ENCODE measurements at places on chromosomes 5 and 9. TPM values are rescaled to one million over a fixed set of nuclear protein-coding genes. Genes with fewer than 3 reads are reported as not detected.

- H3K36me3 ChIP-seq, result peaks cover 81% of the 10 kb centered on the region
- H3K4me3 ChIP-seq, result peak overlapping the region; percentile 26
- H3K27me3 ChIP-seq, result no peaks in the 10 kb centered on the region
These were observed 19.4 kb downstream of the CCNH start for GRCh38 chr5:87393331-87393730.

DNA sequence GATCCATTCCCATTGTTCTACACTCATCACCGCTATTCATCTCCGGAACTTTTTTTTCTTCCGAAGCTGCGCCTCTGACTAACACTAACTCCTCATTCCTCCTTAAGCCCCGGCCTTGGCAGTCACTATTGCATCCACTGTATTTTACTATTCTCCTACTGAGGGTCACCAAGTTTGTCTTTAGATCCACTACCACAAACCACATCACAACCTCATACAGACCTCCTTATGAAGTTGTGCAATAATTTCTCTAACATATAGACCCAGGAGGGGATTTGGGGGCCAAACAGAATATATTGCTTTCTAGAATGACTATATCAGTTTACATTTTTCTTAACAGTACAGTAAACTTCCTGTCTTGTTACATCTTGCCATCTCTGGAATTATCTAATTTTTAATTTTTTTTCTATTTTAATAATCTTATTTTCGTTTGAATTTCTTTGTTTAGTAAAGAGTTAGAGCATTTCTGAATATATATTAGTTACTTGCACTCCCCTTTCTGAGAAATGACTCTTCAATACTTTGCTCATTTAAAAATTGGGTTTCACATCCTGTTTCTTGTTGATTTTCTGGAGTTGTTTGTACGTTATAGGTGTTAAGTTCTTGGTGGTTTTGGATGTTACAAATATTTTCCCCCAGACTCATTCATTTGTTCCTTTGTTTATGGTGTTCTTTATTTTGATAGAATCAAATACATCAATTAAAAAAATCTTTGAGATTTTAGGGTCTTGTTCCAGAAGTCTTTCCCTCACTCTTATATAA is 37.1 kb downstream of the DMRT2 start:
- H3K4me1 ChIP-seq, result no peaks in the 10 kb centered on the region
- no peaks in the 10 kb centered on the region for H3K36me3 ChIP-seq
- no peak overlapping the region for H3K4me3 ChIP-seq

GRCh38 chr5:146426853-146427618 is 20.1 kb upstream of the TCERG1 start:
- no peaks in the 10 kb centered on the region for H3K27me3 ChIP-seq
- DNase-seq, result peak; percentile 79
- H3K36me3 ChIP-seq, result no peaks in the 10 kb centered on the region
- H3K27ac ChIP-seq, result no peak overlapping the region
- no peaks in the 10 kb centered on the region for H3K4me1 ChIP-seq
- H3K4me3 ChIP-seq, result no peak overlapping the region

Gene BAAT
- total RNA-seq, result 0.07 TPM

Gene TAF1L
- not detected for total RNA-seq

- no peaks in the 10 kb centered on the region for H3K36me3 ChIP-seq
- H3K27ac ChIP-seq, result no peak overlapping the region
- peaks cover 11% of the 10 kb centered on the region for H3K4me1 ChIP-seq
- DNase-seq, result no peak
- no peak overlapping the region for H3K4me3 ChIP-seq
These were observed 28.0 kb upstream of the TXN start for GRCh38 chr9:110284211-110284844.

Gene SPACA9
- total RNA-seq, result 2.3 TPM

DNA sequence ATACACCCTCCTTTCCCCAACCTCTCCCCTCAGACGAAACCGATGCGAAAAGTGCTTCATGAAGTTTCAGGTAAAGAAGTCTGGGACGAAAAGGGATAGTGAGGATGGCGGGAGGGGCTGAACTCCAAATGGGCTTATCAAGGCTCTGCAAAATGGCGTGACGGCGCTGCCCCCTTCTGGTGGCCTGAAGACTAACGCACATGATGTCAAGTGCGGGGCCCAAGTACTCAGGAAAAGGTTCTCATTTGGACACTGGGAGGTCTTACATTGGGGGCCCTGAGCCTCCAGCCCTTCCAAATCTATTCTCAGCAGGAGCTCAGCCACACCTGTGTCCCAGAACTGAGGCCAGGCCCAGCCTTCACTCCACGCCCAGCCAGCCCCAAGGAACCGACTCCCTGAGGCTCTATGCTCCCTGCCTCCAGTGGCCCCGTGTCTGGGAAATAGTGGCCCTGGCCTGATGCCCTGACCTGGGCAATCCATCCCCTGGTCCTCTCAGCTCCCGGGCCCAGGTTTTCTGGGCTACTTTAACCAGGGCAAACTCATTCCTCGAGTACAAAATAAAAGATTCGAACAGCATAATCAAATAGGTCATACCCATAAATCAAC is 119.9 kb downstream of the KCNIP1 start:
- H3K27me3 ChIP-seq, result no peaks in the 10 kb centered on the region
- no peaks in the 10 kb centered on the region for H3K4me1 ChIP-seq
- no peaks in the 10 kb centered on the region for H3K36me3 ChIP-seq
- DNase-seq, result peak; percentile 64

Gene C9orf40
- 4.7 TPM for total RNA-seq

- no peaks in the 10 kb centered on the region for H3K27me3 ChIP-seq
- H3K4me3 ChIP-seq, result no peak overlapping the region
- DNase-seq, result peak; percentile 99
- H3K27ac ChIP-seq, result peak overlapping the region; percentile 83
- peaks cover 4% of the 10 kb centered on the region for H3K36me3 ChIP-seq
These were observed 8.1 kb downstream of the FAM193B start for GRCh38 chr5:177546258-177546741.

DNA sequence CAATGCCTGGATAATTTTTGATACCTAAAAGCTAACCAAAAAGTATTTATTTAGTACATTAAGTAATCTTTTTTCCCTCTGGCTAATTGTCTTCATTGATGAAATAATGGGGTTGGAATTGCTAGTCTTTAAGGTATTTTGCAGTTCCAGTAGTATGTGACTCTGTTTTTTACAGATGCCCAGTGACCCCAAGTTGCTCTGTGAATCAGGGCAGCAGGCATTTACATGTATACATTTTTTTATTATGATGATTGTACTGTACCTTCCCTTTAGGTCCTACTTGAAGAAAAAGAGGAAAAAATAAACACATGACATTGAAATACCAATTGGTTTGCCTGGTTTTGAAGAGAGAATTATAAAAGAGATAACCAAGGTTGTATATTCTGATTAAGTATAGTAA is 385.5 kb downstream of the ADGRV1 start:
- H3K27ac ChIP-seq, result no peak overlapping the region
- no peaks in the 10 kb centered on the region for H3K36me3 ChIP-seq
- peaks cover 19% of the 10 kb centered on the region for H3K4me1 ChIP-seq
- H3K27me3 ChIP-seq, result no peaks in the 10 kb centered on the region
- no peak for DNase-seq

Gene NFIB
- total RNA-seq, result 25.3 TPM

DNA sequence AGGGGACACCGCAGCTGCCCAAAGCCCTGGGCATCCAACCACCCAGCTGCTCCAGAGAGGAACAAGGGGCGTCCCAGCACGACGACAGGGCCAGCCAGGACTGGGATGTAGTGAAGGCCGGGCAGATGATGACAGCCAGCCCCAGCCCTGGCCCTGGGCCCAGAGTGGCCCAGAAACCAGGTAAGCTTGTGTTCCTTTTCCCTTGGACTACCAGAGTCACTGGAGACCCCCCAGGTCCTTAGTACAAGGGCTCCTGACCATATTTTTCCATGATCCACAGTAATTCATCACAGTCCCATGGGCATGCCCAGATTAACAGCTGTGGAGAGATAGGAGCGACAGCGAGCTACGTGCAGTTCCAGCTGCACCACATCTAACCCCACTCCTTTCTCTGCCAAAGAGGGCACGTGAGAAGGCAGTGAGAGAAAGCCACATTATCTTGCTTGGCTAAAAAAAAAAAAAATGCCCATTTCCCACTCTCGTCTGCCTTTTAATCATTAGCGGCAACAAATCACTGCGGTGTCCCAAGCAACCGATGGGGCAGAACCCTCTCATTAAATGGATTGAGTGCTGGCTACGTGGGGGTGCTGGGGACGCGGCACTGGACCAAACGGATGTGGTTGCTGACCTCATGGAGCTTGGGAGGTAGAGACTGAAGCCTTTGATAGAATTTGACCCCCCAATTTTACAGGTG is 21.7 kb upstream of the SYNPO start:
- no peak overlapping the region for H3K27ac ChIP-seq
- no peaks in the 10 kb centered on the region for H3K36me3 ChIP-seq
- no peak overlapping the region for H3K4me3 ChIP-seq
- H3K4me1 ChIP-seq, result no peaks in the 10 kb centered on the region
- no peak for DNase-seq

DNA sequence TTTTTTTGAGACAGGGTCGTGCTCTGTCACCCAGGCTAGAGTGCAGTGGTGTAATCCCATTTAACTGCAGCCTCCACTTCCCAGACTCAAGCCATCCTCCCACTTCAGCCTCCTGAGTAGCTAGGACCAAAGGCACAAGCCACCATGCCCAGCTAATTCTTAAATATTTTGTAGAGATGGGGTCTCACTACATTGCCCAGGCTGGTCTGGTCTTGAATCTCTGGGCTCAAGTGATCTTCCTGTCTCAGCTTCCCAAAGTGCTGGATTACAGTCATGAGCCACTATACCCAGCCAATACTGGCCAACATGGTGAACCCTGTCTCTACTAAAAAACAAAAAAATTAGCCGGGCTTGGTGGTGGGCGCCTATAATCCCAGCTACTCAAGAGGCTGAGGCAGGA is 6.8 kb downstream of the DCAF12 start:
- no peak for DNase-seq
- H3K27me3 ChIP-seq, result no peaks in the 10 kb centered on the region
- no peak overlapping the region for H3K4me3 ChIP-seq
- H3K27ac ChIP-seq, result no peak overlapping the region
- H3K36me3 ChIP-seq, result peaks cover 11% of the 10 kb centered on the region
- H3K4me1 ChIP-seq, result peaks cover 7% of the 10 kb centered on the region

Gene SPARC
- 0.86 TPM for total RNA-seq

- no peak for DNase-seq
- no peaks in the 10 kb centered on the region for H3K36me3 ChIP-seq
- no peak overlapping the region for H3K4me3 ChIP-seq
- H3K4me1 ChIP-seq, result no peaks in the 10 kb centered on the region
- no peaks in the 10 kb centered on the region for H3K27me3 ChIP-seq
- H3K27ac ChIP-seq, result no peak overlapping the region
These were observed 168.6 kb downstream of the SLC12A2 start for GRCh38 chr5:128252196-128252595.

Gene GRM6
- total RNA-seq, result not detected

DNA sequence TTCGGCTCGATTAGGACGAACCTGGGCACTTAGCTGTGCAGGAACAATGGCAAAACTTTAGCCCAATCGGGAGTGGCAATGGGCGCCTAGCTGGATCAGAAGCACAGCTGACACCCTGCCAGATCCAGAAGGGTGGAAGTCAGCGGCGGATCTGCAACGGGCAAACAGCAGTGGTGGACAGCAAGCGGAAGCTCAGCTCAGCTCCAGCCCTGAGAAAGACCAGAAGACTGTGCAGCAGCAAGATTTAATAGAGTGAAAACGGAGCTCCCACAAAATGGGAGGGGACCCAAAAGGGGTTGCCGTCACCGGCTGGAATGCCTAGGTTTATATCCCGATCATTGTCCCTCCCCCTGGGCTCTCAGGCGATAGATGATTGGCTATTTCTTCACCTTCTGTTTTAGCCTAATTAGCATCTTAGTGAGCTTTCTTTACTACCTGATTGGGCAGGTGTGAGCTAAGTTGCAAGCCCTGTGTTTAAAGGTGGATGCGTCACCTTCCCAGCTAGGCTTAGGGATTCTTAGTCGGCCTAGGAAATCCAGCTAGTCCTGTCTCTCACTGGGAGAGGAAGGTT is 1237.9 kb downstream of the CDH12 start:
- no peak overlapping the region for H3K4me3 ChIP-seq
- no peaks in the 10 kb centered on the region for H3K36me3 ChIP-seq
- H3K27me3 ChIP-seq, result no peaks in the 10 kb centered on the region

Gene CAMK4
- total RNA-seq, result 0.55 TPM

Gene RETREG1
- total RNA-seq, result 8.5 TPM

DNA sequence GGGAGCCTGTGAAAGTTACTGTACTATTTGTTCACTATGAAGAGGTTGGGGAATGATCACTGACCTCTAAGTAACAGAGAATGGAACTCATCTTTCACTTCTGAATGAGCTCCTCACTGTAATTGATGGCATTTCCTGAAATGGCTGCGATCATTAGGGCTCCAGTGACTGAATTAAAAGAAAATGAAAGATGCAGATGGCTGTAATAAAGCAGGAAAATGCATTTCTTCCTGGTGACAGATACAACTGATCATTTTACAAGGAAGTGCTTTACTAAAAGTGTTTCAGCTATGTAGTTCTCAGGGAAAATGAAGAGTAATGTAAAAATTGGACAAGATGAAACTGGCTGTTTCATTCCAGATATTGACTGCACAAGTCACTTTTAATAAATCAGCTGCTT is 1200.6 kb upstream of the NUDT12 start:
- H3K4me1 ChIP-seq, result no peaks in the 10 kb centered on the region
- no peaks in the 10 kb centered on the region for H3K36me3 ChIP-seq
- no peaks in the 10 kb centered on the region for H3K27me3 ChIP-seq
- DNase-seq, result no peak

Gene PCDHA5
- 1.3 TPM for total RNA-seq

All from PC-3 (cell line).